ENCODE measurements at places on chromosomes 6 and 20.
A peak's percentile ranks its signal among the peaks of the same experiment; 100 is the strongest.

DNA sequence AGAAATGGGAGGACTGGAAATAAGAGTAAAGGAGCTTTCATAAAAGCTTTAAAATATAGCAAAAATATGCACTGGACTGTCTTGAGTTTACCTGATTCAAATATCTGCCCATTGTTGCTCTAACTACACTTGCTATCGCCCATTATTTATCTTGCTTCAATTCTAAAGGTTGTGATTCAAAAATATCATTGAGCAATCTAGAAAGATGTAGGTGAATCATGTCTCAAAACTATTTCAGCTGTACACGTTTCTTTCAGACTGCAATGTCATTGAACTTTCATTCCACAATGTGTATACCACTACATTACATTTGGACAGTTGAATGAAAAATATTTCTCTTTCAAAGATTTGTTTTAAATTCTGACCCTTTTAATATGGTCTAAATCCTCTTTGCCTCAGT is 545.6 kb downstream of the BMP2 start:
- no peak for DNase-seq

- DNase-seq, result peak; percentile 64
Measured at GRCh38 chr20:15673206-15673605, 900.0 kb downstream of the KIF16B start.

DNA sequence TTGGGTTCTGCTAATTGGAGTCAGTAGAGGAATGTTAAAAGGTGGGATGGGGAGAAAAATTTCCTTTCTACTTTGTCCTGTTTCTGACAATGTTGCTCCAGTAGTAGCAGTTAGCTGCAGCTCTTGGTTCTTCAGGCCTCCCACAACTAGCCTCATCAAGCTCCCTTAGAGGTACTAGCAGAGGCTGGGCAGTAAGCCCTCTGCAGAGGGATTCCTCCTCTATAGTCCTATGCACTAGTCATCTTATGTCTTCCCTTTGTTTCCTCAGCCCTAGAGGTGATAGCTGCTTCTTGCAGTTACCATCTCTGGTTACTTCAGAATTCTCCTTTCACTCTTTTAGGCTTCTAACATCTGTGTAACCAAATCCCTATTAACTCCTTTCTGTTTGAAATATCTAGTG is 99.8 kb downstream of the FILIP1 start:
- DNase-seq, result no peak

- DNase-seq, result no peak
Measured at GRCh38 chr20:60170116-60170515, 211.9 kb downstream of the CDH26 start.

GRCh38 chr6:89680150-89680549 is 41.6 kb upstream of the LYRM2 start:
- no peak for DNase-seq

- no peak for DNase-seq
Measured at GRCh38 chr6:119720160-119720559, 370.6 kb upstream of the MAN1A1 start.

DNA sequence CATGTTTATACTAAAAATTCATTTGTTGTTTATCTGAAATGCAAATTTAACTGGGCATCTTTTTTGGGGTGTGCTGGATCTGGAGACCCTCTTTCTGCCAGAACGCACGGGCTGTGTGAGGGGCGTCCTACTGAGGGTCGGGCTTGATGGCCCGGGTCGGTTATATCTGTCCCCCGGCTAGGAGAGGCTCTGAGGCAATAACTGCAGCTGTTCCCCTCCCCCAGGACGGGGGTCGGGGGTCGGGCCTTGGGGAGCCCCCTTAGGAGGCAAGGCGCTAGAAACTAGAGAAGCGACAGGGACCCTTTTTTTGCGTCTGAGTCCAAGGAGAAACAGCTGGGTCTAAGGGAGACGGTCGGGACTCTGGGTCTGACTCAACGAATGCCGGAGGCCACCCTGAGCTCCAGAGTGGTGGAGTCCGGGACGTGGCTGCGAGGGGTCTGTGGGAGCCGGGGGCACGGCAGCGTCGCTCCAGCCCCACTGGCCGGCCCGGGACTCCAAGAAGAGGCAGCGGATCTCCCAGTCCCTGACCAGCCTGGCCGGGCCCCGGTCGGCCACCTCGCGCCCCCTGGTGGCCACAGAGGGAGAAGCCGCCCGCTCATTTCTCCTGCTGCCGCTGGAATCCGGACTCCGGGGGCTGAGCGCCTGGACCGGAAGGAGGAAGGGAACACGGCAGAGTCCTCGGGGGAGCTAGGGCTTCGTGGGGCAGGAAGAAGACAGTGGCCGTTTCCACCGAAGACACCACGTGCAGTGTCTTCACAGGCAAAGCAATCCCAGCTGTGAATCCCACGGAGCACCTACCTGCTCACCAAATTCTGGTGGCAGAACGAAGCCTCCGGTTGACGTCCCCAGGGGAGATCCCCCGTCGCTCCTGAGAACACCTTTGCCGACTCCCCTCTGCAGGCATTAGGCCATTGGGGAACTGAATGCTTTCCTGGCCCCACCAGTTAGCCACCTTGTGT is 24.0 kb upstream of the SCML4 start:
- peak; percentile 95 for DNase-seq

- DNase-seq, result no peak
Measured at GRCh38 chr6:45424451-45424861, 46.7 kb upstream of the SUPT3H start.

DNA sequence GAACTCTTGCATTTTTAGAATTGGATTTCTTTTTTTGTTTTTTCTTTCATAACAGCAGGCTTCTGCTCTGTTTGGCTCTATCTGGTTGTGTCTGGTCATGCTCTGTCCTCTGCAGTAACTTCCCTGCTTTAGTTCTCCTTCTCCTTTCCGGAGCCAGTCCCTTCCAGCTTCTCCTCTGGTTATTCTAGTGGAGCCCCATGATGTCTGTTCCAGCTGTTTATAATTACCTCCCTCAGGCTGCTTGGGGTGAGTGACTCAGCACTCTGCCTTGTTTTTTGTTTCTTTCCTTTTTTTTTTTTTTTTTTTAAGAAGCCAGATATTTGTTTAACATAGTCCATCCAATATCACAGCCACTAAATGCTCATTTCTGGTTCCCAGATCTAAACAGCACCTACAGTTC is 409.6 kb downstream of the MAFB start:
- DNase-seq, result peak; percentile 92

DNA sequence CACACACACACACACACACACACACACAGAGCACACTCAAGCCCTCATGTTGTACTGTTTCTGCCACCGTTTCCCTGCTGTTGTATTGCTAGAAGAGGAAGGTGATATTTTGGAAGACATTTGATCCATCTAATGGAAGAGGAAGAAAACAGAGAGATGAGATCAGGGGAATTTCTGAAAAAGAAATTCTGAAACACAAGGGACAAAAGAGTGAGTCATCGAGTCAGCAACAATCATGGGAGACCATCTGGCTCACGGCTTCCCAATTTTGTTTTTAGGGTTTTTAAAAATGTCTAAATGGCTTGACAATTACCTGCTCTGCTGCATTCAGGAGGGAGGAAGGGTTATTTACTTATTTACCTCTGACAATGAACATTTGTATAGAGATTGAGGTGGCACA is 22.0 kb downstream of the SOX4 start:
- DNase-seq, result peak; percentile 31

- DNase-seq, result no peak
Measured at GRCh38 chr6:124928851-124929250, 33.4 kb upstream of the RNF217 start.

DNA sequence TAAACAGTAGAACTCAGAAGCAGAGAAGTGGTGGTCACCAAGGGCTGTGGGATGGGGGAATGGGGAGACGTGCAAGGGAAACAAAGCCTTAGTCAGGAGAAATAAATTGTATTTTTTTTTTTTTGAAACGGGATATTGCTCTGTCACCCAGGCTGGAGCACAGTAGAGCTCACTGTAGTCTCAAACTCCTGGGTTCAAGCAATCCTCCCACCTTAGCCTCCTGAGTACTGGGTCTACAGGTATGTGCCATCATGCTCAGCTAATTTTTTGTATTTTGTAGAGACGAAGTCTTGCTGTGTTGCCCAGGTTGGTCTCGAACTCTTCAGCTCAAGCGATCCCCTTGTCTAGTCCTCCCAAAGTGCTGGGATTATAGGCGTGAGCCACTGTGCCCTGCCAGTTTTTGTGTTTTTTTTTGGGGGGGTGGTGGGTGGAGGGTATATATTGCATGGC is 3.4 kb downstream of the HSPA1B start:
- DNase-seq, result no peak

DNA sequence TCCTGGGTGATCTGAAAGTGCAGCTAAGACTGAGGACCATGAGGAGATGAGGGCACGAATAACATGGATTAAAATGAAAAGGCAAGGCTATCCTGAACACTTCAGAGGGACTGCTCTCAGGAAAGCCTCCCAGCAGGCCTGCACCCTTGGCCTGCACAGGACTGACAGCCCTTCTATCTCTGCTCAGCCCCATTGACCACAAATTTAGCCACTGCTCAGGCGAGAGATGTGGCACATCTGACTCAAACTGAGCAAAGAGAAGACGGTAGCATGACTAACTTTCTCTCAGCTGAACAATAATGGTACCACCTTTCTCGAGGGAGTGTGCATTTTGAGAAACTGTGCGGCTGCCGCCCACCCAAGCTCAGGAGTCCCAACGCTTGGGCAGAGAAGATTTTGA is 257.5 kb downstream of the ADGB start:
- no peak for DNase-seq

DNA sequence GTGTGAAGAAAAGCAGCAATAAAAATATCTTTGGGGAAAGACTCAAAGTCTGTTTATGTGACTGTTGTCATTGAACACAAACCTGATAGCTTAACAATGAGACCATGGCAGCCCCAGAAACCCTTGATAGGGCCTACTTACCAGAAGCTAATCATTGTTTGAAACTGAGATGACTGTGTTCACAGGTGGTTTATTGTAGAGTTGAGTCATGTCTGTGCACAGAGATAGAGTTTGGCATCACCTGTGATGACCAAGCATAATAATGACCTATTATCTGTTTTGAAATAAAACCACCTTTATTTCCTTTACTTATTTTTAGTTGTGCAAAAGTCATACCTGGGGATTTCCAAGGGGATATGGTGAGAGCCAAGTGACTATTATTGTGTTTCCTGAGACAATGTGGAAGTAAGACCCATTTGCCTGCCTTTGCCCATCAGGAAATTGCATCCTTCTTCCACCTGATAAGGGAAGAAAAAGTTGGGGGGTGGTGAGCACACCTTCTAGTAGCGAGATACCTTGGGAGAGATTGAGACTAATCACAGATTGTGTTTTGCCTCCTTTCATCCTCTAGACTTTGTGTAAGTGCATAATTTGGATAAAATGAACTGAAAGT is 456.9 kb upstream of the JAG1 start:
- DNase-seq, result no peak

DNA sequence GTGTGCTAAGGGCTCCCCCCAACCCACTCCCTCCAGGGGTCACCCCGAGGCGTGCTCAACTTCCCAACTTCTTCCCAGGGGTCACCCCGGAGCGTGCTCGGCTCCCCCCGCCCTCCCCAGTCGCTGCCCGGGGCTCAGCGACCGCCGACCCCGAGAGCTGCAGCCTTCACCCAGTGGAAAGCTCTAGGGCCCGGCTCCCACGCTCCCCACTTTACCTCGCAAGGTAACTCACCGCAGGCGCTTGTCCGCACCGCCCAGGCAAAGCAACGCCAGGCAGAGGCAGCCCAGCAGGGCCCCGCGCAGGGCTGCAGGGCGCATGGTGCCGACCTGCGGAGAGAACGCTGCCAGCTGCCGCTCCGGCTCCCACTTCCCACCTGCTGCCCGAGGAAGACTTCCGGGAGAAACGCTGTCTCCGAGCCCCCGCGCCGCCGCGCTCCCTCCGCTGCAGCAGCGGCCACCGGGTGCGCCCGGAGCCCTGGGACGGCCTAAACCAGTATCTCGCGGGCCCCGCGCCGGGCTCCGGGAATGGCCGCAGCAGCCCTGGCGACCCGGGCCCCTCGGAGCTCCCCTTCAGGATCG is 396 bp downstream of the RNASET2 start:
- DNase-seq, result no peak

DNA sequence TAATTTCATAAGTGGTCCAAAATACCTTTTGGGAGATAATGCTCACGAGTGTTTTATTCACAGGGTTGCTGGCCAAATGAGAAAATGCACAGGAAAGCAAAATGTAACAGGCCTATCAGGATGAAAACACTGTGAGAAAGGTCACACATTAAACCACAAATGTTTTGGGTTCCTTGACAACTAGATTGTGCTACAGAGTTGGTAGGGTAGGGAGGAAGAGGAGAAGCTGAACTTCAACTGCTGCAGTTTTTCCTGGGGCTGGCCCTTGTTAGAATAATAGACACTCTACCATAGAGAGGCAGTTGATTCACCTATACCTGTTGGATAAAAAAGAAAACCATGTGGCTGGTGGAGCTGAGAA is 28.1 kb upstream of the PAQR8 start:
- DNase-seq, result no peak

GRCh38 chr6:61949161-61949560 is 336.9 kb downstream of the KHDRBS2 start:
- DNase-seq, result no peak

- DNase-seq, result no peak
Measured at GRCh38 chr20:38034961-38035360, 1.4 kb downstream of the RPRD1B start.

DNA sequence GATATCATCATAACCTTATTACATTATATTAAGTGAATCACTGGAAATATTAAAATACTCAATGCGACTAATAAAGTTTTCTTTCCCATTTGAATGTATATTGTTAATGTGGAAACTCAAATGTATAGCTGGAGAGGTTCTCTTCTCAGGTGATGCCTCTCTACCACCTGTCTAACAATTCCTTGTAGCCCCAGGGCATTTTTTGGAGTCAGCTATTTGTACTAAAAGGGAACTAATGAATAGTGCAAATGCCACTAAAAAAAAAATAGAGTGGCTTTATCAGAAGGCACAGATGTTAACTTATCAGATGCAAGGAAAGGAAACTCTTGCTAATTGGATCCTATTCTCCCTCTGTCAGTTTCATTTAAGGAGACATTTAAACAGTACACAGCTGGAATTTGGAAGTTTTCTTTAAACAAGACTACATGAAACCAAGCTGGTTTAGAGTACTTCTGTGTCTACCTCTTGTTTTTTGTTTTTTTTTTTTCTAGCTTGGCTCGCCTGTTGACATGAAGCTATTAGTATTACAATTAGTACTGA is 897.0 kb upstream of the SLC35B3 start:
- DNase-seq, result peak; percentile 60

GRCh38 chr6:148295261-148295887 is 47.3 kb upstream of the SASH1 start:
- no peak for DNase-seq

- DNase-seq, result peak; percentile 1
Measured at GRCh38 chr6:31970604-31971271, 1.2 kb downstream of the DXO start.

DNA sequence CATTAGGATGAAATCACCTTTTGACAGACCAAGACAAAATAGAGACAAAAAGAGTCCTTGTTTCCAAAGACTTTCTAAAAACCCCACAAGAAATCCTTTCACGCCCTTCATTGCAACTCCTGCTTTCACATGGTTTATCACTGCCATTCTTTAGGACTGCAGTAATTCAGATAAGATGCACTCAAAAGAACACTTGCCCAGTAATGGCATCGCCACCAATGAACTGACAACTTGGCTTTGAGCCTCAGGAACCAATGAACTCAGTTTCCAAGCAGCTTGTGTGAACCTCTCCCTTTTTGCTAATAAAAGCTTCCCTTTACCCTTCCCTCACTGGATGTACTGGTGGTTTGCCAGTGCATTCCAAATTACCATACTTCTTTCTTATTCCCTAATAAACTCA is 21.8 kb downstream of the OSTM1 start:
- DNase-seq, result no peak

GRCh38 chr20:51492167-51493092 is 50.1 kb downstream of the NFATC2 start:
- DNase-seq, result no peak
